Caco-2 (cell line): ENCODE measurements at places on chromosomes 12 and 14. TPM values are rescaled to one million over a fixed set of nuclear protein-coding genes. Genes with fewer than 3 reads are reported as not detected.

- H3K36me3 ChIP-seq, result no peaks in the 10 kb centered on the region
- peaks cover 18% of the 10 kb centered on the region for H3K4me1 ChIP-seq
- no peaks in the 10 kb centered on the region for H3K27me3 ChIP-seq
- no peak overlapping the region for H3K27ac ChIP-seq
- no peak overlapping the region for H3K4me3 ChIP-seq
- no peak for DNase-seq
These were observed 11.2 kb downstream of the SERPINA5 start for GRCh38 chr14:94592457-94592856.

DNA sequence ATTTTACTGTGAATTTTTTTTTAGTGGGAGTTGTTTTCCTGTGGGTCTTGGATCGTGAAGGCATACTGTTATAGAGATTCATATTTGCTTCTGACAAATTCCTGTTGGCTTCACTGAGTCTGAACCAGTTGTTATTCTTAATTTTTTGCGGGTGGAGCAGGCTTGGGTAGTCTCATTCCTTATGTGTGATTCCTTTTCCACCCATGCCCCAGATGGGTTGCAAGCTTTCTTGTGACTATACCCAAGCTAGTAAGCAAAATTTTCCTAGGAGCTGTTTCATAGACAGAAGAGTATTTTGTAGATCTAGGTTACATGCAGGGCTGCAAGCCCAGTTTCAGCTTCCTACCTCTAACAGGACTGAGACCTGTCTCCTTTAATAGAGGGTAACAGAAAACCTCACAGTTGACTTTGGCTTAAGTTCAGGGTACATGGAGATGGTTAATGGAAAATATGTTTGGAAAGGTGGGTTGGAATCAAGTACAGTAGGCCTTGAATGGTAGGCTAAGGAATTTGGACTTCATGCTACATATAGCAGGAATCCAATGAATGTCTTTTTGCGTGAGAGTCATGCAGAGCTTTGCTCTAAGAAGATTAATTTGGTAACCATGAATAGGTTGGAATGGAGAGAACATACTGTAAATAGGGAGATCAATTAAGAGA lies 29.0 kb downstream of the TRMT5 start:
- H3K36me3 ChIP-seq, result no peaks in the 10 kb centered on the region
- no peak for DNase-seq

- no peak for DNase-seq
- no peak overlapping the region for H3K27ac ChIP-seq
- no peaks in the 10 kb centered on the region for H3K27me3 ChIP-seq
These were observed 2.6 kb upstream of the KLRK1 start for GRCh38 chr12:10392394-10392930.

DNA sequence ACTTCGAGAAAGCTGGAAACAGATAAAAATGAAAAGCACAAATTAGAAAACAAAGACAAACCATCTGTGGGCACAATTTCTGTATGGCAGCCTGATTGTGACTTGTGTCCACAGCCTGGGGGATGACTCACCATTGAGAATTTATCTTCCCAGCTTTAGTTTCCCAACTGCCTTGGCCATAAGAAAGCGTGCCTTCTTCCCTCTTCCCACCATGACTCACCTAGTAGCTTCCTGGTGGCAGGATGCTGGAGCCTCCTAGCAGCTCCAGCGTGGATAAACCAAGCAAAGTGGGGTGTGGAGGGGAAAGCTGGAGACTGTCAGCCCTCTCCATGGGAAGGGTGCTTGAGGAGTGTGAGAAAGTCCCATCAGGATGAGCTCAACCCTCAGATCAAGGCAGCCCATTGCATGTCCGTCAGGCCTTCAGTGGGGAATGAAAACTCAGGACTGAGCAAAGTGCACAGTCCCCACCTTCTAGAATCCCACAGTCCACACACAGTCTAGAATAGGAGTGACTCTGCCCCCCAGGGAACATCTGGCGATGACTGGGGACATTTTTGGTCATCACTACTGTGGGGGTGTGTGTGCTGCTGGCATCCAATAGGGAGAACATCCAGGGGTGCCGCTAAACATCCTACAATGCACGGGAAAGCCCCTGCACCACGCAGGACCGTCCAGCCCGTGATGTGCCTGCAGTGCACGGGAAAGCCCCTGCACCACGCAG lies 22.4 kb upstream of the SERPINA6 start:
- H3K27me3 ChIP-seq, result no peaks in the 10 kb centered on the region
- peaks cover 16% of the 10 kb centered on the region for H3K4me1 ChIP-seq
- no peak for DNase-seq

DNA sequence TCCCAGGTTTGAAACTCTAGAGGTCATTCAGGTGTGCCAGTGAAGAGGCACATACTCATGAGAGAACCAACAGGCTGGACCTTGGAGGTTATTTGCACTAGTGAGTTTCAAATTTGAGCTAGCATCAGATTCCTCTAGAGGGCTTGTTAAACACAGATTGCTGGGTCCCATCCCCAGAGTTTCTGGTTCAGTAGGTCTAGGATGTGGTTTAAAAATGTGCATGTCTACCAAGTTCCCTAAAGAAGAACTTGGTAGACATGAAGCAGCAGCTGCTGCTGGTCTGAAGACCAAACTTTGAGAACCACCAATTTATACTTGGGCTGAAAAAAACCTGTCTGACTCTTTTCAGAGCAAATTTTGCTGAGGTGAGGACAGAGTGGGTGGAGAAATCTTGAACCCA lies 61.7 kb downstream of the SUSD6 start:
- no peak overlapping the region for H3K27ac ChIP-seq
- H3K36me3 ChIP-seq, result no peaks in the 10 kb centered on the region; the same call in 1 of the 2 replicates
- H3K27me3 ChIP-seq, result no peaks in the 10 kb centered on the region
- no peak for DNase-seq
- H3K4me1 ChIP-seq, result no peaks in the 10 kb centered on the region; the same call in 1 of the 2 replicates

GRCh38 chr12:22335794-22336166 lies 1.3 kb upstream of the ST8SIA1 start:
- no peak for DNase-seq
- H3K4me1 ChIP-seq, result peaks cover 6% of the 10 kb centered on the region; the same call in 1 of the 2 replicates
- no peaks in the 10 kb centered on the region; the same call in 1 of the 2 replicates for H3K27me3 ChIP-seq
- H3K27ac ChIP-seq, result no peak overlapping the region
- no peaks in the 10 kb centered on the region for H3K36me3 ChIP-seq
- H3K4me3 ChIP-seq, result no peak overlapping the region; the same call in 1 of the 2 replicates

Gene TMEM106C
- 247 and 281 TPM in 2 replicates for total RNA-seq

Gene NPAS3
- not detected in 2 replicates for total RNA-seq

Gene CPNE6
- total RNA-seq, result not detected in 2 replicates
